Activated naive CD4-positive, alpha-beta T cell treated with anti-CD3 and anti-CD28 coated beads, Interleukin-2, amount 10 ng/mL, durations not matched to agents 7 days and 5 days (primary cell): ENCODE measurements at places on chromosomes 6 and 20.

GRCh38 chr6:166512567-166512966 lies 73.9 kb downstream of the RAMACL start:
- peak; percentile 43 for DNase-seq

- no peak for DNase-seq
Measured at GRCh38 chr20:61615806-61616205, 363.7 kb downstream of the CDH4 start.

- no peak for DNase-seq
Measured at GRCh38 chr6:40509086-40509485, 78.1 kb downstream of the LRFN2 start.

DNA sequence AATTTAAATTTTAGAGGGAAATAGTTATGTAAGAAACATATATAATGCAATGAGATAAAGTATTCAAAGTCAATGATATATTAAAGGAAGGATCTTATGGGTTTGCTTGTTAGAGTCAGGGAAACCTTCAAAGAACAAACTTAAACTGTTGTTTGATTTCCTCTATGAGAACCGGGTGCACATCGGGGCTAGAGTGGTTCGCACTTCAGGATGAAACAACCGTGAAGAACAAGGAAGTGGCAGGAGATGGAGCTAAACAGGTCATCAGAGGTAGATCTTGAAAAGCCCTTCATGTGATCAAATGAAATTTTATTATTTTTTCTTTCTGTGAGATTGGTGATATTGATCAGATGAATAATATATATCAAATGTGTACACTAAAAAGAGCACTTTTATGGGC lies 951.9 kb upstream of the FLRT3 start:
- no peak for DNase-seq

- DNase-seq: no peak
Measured at GRCh38 chr20:22512911-22513489, 71.4 kb downstream of the FOXA2 start.

DNA sequence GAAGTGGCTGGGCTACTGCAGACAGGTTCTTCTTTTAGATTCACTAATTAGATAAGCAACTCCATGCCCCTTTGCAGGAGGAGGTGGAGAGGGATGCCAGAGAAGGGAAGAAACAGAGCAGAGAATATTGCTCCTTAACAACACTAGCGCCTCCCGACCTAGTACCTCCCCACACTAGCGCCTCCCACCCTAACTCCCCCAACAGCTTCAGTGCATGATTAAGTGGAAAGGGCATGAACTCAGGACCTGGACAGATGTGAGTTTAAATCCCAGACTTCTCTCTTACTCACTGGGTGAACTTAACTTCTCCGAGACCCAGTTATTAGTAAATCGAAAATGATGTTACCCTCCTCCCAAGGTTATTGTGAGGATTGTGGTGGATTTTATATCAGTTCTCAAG lies 25.7 kb downstream of the STX11 start:
- DNase-seq: no peak

DNA sequence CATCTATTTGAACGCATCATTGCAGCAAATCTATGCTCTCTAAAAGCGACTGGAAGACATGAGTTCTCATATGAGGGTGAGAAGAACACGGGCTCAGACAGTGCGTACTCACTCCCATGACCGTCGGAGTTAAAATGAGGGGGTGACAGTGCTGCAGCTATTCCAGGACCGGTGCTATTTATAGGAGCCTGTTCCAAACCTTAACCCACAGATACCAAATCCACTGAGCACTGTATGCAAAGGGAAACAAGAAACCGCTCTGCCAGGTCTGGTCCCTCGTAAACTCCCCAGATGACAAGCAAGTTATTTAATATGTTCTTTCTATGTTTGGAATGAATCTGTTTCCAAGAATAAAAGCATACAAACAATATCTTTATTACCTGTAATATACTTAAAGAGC lies 22.9 kb downstream of the PPP1R3G start:
- no peak for DNase-seq

- no peak for DNase-seq
Measured at GRCh38 chr20:14331646-14332045, 5.8 kb downstream of the FLRT3 start.
